ENCODE measurements at places on chromosomes 5 and 9.

DNA sequence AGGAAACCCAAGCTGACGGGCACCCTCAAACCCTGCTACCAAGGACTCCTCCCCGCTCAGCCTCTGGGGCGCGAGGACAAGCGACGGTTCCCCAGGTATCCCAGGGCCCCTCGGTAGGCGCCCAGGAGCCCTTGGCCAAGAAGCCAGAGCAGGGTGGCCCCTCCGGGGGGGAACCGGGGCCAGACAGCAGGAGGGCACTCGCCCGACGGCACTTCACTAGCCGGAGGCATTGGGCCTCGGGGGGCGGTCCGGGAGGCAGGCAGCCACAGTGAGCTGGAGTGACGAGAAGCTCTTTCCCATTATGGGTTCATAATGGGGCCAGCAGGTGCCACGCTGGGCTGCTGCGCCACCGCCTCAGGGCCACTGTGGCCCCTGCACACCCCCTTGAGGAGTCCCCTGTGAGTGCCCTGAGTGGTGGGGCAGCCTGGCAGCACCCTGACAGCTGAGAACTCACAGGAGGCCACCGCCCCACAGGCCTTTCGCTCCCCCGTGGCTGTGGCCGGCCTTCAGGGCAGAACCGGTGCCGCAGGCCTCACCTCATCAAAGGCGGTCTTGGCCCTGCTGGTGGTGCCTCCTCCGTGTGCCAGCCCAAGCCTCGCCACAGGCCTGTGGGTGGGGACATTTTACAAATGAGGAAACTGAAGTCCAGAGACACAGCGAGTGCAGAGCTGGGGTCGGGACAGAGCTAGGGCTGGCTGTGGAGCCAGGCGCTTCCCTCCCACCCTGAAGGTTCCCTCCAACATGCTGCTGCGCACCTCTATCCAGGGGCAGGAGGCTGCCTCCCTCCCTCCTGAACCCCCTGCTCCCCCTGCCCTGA is 68.7 kb downstream of the PSMB7 start:
- DNase-seq: no peak
- no peaks in the 10 kb centered on the region for H3K4me1 ChIP-seq
- no peak overlapping the region for H3K4me3 ChIP-seq
- H3K27me3 ChIP-seq: no peaks in the 10 kb centered on the region
- H3K36me3 ChIP-seq: peaks cover 53% of the 10 kb centered on the region

DNA sequence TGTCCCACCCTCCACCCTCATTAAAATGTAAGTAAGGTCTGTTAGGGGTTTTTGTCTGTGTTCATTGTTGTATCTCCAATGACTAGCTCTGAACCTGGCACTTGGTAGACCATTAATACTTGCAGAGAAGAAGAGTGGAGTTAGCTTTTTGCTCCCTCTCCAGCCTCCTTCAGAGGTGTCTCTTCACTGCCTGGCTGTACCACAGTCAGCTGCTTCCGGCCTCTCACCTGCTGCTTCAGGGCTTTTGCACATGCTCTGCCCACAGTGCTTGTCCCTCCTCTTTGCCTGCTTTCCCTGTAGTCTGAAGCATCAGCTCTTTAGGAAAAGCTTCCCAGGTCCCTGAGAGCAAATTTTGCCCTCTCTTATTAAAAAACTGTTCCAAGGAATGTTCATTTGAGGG is 83.6 kb downstream of the SNX24 start:
- no peaks in the 10 kb centered on the region for H3K27me3 ChIP-seq
- no peaks in the 10 kb centered on the region for H3K36me3 ChIP-seq
- H3K27ac ChIP-seq: no peak overlapping the region

GRCh38 chr5:171351536-171352073 is 36.0 kb upstream of the NPM1 start:
- peaks cover 5% of the 10 kb centered on the region for H3K27me3 ChIP-seq
- no peak overlapping the region for H3K4me3 ChIP-seq
- H3K4me1 ChIP-seq: peaks cover 9% of the 10 kb centered on the region
- no peak for DNase-seq
- H3K27ac ChIP-seq: no peak overlapping the region

- H3K27me3 ChIP-seq: no peaks in the 10 kb centered on the region
- peaks cover 6% of the 10 kb centered on the region for H3K36me3 ChIP-seq
- H3K27ac ChIP-seq: no peak overlapping the region
- H3K4me3 ChIP-seq: no peak overlapping the region
These were observed 121.2 kb downstream of the TLE4 start for GRCh38 chr9:79692857-79693571.

DNA sequence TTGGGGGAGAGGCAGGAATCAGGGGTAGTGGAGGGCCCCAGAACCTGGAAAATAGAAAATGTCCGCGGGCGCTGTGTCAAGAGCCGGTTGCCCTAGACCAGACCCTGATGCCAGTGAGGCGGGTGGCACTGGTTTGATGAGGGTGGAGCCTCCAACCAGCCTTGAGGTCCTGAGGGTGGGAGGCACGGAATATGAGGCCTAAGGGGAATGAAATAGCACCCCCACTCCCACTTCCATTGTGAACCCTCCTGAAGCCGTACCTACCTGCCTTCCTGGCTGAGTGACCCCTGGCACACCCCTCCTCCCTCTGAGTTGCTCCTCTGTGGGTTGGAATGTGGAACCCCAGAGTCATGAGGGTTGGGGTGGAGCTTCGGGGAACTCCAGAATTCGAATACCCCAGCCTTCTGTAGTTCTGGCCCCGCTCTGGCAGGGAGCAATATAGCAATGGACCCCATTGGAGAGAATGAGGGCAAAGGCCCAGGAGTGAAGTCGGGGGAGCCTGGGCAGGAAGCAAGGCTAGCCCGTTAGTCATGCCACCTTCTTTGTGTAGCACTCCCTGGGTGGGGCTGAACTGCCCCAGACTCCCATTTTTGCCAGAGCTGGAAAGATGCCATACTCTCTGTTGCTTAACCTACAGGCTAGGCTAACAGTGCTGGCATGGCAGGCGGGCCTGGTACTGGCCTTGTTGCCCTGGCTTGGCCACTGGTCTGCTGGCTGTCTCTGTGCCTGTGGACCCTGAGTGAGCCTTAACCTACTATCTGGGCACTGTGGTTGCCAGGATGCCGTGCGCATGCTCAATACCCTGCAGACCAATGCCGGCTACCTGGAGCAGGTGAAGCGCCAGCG is 1.0 kb downstream of the FPGS start:
- peaks cover 30% of the 10 kb centered on the region for H3K4me1 ChIP-seq
- peak overlapping the region; percentile 99 for H3K4me3 ChIP-seq
- H3K27me3 ChIP-seq: no peaks in the 10 kb centered on the region
- H3K36me3 ChIP-seq: peaks cover 55% of the 10 kb centered on the region

DNA sequence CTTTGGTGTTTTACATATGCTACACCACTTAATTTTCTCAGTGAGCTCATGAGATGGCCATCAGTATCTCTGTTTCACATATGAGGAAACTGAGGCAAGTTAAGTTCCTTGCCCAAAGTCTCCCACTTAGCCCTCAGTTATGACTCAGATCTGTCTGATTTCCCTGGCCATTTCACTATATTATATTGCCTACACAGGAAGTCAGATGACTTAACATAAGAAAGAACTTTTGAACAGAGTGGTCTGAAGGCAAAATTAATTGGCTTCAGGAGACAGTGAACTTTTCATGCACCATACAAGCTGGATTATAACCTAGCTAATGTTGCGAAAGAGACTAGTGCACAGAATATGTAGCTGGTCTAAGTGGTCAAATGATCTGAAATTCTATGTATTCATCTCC is 221.6 kb downstream of the NFIB start:
- no peaks in the 10 kb centered on the region for H3K27me3 ChIP-seq
- H3K36me3 ChIP-seq: no peaks in the 10 kb centered on the region
- H3K27ac ChIP-seq: no peak overlapping the region
- DNase-seq: no peak

GRCh38 chr5:99814321-99815063 is 720.7 kb upstream of the FAM174A start:
- no peaks in the 10 kb centered on the region for H3K4me1 ChIP-seq
- no peak overlapping the region for H3K27ac ChIP-seq
- no peaks in the 10 kb centered on the region for H3K27me3 ChIP-seq
- no peak for DNase-seq
- H3K4me3 ChIP-seq: no peak overlapping the region
- no peaks in the 10 kb centered on the region for H3K36me3 ChIP-seq

- peak overlapping the region; percentile 84 for H3K27ac ChIP-seq
- no peak for DNase-seq
- no peaks in the 10 kb centered on the region for H3K36me3 ChIP-seq
- no peak overlapping the region for H3K4me3 ChIP-seq
- peaks cover 4% of the 10 kb centered on the region for H3K27me3 ChIP-seq
These were observed 164.3 kb upstream of the OTULINL start for GRCh38 chr5:14417276-14417730.

- H3K27ac ChIP-seq: no peak overlapping the region
- no peaks in the 10 kb centered on the region for H3K36me3 ChIP-seq
- H3K27me3 ChIP-seq: peaks cover 60% of the 10 kb centered on the region
- H3K4me1 ChIP-seq: no peaks in the 10 kb centered on the region
These were observed 1.7 kb upstream of the FAM163B start for GRCh38 chr9:133610845-133611244.

DNA sequence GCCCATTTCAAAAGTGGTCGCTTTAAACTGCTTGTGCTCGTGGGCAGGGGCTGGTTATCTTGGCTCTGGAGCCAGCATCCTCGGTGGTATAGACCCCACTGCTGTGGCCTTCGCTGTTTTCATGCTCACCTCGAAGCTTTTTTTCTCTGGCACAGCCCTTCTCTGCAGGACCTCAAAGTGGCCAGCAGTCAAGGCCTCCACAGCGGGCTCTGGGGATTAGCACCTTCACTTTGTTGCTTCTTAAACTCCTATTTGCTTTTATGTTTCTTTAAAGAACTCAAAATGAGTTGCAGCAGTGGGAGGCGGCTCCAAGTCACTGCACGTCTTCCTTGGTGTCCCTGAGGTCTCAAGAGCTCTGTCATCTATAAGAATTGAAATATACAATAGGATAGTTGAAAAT is 165.1 kb downstream of the CACNA1B start:
- no peaks in the 10 kb centered on the region for H3K36me3 ChIP-seq
- peaks cover 30% of the 10 kb centered on the region for H3K27me3 ChIP-seq
- DNase-seq: no peak

GRCh38 chr5:77239126-77239741 is 28.8 kb downstream of the PDE8B start:
- H3K4me1 ChIP-seq: no peaks in the 10 kb centered on the region
- no peak for DNase-seq
- H3K27me3 ChIP-seq: peaks cover 31% of the 10 kb centered on the region
- no peak overlapping the region for H3K27ac ChIP-seq
- H3K36me3 ChIP-seq: no peaks in the 10 kb centered on the region
- no peak overlapping the region for H3K4me3 ChIP-seq

GRCh38 chr5:27810458-27810857 is 772.1 kb upstream of the CDH9 start:
- no peaks in the 10 kb centered on the region for H3K27me3 ChIP-seq
- H3K4me1 ChIP-seq: no peaks in the 10 kb centered on the region
- no peaks in the 10 kb centered on the region for H3K36me3 ChIP-seq
- no peak overlapping the region for H3K27ac ChIP-seq

DNA sequence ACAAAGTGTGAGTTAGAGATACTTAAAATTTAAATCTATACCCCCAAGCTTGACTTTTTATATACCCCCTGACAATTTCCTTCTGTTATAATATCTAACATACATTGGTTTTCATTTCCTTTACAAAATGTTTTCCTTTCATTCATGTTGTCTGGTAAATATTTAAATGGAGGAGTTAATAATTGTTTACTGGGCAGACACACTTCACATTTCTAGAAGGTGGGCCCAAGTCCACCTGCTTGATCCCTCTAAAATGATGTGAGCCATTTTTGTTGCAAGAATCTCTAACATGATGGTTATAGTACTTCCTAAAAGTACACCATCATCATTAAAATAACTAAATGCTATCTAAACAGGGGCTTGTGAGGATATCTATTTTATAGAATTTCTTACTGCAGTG is 155.9 kb downstream of the FAM174A start:
- no peak for DNase-seq
- no peaks in the 10 kb centered on the region for H3K27me3 ChIP-seq
- H3K4me3 ChIP-seq: no peak overlapping the region
- no peak overlapping the region for H3K27ac ChIP-seq
- peaks cover 5% of the 10 kb centered on the region for H3K4me1 ChIP-seq
- H3K36me3 ChIP-seq: no peaks in the 10 kb centered on the region

- no peaks in the 10 kb centered on the region for H3K4me1 ChIP-seq
- no peak for DNase-seq
- no peak overlapping the region for H3K4me3 ChIP-seq
- H3K27me3 ChIP-seq: no peaks in the 10 kb centered on the region
These were observed 197.4 kb upstream of the IL12B start for GRCh38 chr5:159527546-159528254.
